ENCODE measurements at places on chromosomes 7 and 10.

DNA sequence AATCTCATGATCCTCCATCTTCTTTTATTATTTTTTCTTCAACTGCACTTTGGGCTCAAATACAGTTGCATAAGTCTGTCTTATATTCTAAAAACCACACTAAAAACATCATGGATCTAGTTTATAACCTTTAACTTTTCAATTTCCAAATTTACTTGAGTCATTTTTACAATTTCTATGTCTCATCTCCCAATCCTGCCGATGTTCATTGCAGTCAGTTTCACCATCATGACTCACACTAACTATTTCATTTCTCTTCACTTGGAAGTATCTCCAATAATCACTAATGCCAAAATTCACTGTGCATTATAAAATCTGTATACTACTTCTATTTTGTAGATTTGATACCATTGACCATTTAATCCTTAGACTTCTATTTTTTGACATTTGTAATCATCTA lies 806.9 kb upstream of the SORCS1 start:
- no peak for DNase-seq

DNA sequence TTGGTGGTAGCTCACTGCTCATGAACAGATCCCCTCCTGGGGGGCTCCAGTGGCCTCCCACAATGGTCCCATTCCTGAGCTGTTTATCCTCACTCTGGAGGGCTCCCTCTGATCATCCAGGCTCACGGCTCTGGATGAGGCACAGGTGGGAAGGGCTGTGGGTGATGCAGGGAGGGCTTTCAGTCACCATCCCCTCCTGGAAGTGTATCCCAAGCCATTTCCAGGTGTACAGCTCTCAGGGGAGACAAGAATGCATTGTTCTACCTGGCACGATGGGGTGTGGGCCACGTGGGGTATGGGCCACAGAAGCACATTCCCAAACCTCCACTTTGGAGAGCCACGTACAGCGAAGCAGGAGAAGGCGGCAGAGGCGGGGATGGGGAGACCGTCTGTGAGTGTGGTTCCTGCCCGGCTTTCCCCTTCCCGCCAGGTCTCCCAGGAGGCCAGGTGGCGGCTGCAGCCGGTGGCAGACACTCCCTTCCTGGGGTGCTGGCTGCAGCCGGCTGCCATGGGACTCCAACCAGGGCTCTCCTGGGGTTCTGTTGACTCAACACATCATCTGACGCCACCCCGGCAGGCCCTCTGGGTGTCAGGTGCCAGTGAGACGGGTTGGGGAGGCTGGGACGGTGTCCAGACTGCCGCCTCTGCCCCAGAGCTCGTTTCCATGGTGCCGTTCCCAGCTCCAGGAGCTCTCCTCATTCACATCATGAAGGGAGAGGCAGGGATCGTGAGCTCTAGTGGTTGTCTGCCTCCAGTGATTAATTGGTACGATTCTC lies 169.7 kb upstream of the RHEB start:
- DNase-seq = no peak

DNA sequence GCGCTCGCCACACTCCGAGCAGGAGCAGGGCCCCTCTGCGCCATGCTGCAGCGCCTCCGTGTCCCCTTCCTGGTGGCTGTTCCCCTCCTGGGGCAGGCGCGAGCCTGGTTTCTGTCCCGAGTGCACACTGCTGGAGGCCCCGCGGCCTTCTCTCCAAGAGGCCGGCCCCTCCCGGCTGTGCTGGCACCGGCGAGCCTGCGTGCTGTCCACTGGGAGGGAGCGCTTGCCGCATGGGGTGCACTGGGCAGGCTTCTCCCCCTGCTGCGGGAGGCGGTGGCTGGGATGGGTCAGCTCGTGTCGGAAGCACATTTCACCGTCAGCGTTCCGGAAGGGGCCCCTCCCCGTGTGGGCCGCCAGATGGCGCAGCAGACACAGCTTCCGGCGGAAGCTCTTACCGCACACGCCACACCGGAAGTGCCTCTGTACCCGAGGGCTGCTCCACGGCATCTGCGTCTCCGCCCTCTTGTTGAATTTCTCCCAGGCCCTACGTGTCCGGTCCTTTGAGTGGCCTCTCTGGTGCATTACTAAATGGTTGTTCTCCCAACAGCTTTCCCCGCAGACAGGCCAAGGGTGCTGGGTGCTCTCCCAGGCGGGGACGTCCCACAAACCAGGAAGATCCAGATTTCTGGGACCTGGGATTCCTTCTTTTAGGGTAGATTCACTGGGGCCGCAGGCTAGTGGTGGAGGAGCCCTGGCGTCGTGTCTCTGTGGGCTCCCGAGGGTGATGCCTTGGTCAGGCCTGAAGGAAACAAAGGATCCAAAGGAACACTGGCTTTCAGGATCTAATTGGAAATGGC lies 18.7 kb downstream of the ZNF786 start:
- peak; percentile 60 for DNase-seq

DNA sequence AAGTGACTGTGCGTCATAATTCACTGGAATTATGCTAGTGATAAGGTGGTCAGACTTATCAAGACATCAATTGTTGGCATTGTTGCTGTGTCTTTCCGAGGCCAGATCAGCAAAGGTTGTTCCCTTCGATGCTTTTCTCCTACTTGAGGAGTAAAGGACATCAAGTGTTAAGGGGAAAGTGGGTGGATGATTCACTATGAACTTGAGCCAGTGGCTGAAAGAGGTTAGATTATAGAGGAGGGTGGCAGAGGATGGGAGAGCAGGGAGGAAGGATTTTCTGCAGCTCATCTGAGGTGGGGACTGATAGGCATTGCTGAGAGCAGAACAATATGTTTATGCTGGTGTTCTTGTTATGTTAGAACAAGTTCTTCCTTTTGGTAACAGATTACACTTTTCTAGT lies 131.4 kb upstream of the AGR3 start:
- no peak for DNase-seq

DNA sequence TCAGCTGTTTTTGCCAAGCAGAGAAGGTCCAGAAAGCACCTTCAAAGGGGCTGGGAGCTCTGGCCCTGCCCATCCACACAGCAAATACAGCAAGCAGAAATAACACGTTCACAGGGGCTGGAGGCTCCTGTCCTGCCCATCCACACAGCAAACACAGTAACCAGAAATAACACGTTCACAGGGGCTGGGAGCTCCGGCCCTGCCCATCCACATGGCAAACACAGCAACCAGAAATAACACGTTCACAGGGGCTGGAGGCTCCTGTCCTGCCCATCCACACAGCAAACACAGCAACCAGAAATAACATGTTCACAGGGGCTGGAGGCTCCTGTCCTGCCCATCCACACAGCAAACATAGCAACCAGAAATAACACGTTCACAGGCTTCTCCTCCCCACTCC lies 558.1 kb downstream of the PTPRN2 start:
- no peak for DNase-seq

DNA sequence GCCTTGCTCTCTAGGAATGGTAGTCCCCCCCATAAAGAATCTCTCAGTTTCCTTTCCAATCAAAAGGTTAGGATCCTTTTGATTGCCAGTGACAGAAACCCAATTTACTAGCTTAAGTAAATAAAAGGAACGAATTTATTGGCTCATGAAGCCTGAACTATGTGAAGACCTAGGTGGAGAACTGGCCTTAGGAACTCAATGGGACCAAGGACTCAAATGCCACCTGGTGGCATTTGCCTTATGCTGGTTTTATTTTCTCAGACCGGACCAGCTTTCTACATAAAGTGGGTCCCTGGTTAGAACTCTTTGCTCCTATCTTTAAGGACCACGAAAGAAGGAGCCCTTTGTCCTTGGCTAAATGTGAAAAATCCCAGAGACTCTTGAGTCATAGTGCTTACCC lies 25.4 kb downstream of the CFTR start:
- DNase-seq = no peak

GRCh38 chr7:127751062-127751461 lies 99.1 kb downstream of the SND1 start:
- DNase-seq = no peak

Measured in GM20000 (cell line).